Pancreas (tissue), 10 donors: ENCODE measurements at places on chromosomes 5 and 9.

DNA sequence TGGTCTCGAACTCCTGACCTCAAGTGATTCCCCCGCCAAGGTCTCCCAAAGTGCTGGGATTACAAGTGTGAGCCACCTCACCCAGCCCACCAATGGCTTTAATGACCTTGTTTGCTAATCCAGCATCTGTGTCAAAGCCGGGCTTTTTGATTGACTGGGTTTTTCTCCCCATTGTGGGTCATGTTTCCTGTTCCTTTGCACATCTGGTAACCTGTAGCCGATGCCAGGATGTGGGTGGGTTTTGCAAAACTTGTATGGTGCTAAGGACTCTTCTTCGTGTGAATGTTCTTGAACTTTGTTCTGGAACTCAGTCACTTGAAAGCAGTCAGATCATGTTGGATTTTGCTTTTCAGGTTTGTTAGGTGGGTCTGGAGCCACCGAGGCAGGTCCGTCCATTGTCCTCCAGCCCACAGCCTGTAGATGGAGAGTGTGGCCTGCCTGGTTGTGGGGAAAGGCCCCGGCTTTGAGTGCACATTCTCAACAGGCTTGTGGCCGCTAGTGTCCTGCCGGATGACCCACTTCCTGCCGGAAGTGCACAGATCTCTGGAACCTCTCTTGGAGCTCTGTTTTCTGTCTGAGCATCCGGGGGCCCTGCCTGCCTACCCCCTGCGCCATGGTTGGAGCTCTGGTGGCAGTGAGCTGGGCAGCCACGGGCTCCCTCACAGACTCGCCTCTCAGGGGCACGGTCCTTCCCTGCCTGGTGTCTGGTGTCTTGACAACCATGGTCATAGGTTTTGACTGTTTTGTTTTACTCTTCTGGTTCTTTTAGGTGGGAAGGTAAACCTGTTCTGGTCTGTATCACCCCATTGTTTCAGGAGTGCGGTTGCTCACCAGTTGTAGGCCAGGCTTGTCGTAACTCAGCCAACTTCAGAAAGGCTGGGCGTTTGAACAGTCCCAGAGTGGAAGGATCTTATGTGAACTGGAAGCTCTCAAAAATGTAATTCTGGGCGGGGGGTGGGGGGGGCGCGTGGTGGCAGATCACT lies 69.6 kb upstream of the CACNA1B start:
- DNase-seq, result no peak

GRCh38 chr9:129142138-129142935 lies 31.1 kb downstream of the PTPA start:
- no peak for DNase-seq

DNA sequence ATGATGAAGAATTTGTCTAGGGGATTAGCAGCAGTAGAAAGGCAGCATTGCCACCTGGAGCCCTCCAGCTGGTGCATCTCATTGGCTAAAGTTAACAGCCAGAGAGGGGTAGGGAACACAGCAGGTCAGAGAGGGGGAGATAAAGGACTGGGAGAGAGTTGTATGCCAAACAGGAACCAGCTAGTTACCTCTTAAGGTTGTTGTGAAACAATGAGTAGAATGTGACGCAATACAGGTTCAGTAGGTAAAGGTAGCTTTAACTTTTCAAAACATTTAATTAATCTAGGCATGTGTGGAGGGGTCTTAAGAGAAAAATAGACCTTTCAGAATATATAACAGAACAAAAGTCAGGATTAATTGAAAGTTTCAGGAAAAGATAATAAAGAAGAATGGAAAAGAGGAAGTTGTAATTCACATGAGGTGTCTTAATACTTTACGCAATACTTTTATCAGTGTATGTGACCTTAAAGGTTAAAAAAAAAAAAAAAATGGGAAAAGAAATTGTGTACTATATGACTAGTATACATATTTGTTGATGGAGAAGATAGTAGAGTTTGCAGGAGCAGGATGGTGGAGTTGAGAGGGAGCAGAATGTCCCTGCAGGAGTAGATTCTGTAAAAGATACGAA lies 14.3 kb downstream of the FBXO38 start:
- no peak for DNase-seq

GRCh38 chr5:116564756-116565490 lies 9.7 kb downstream of the SEMA6A start:
- no peak for DNase-seq

- DNase-seq, result no peak
Measured at GRCh38 chr5:6556089-6556801, 76.6 kb downstream of the NSUN2 start.

DNA sequence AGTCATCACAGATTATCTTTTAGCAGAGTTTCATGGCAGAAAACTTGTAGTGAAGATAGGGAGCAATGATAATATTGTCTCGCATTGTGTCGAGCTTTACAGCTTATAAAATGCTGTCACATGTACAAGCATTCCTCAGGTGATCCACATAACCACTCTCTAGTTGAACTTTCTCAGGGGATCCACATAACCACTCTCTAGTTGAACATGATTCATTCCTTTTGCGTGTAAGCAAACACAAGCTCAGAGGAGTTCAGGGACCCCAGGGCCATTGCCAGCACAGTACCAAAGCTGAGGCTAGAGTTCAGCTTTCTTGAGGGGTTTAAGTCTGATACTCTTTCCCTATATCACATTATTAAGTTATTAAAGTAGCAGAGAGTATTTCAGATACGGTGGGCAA lies 86.7 kb downstream of the CDH6 start:
- no peak for DNase-seq

- DNase-seq, result no peak
Measured at GRCh38 chr5:153745778-153746395, 255.4 kb downstream of the GRIA1 start.

DNA sequence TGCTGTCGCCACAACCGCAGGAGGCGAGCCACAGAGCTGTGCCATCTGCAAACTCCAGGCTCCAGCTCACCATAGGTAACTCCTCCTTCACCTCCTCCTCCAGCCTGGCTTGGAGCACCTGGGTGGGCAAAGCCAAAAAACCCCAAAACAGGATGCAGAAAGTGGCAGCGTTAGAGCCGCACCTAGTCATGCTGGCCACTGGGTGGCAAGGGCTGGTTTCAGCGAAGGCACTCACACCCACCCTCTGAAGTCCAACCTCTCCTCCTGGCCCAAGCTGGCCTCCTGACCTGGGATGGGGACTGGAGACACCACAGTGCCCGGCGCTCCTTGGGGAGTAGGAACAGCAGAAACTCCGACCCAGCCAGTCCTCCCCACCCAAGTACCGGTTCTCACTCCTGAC lies 28.7 kb upstream of the ZNF354B start:
- no peak for DNase-seq

GRCh38 chr5:6920628-6921256 lies 207.5 kb downstream of the TENT4A start:
- DNase-seq, result no peak

GRCh38 chr5:102048940-102049339 lies 247.1 kb downstream of the SLCO4C1 start:
- no peak for DNase-seq

DNA sequence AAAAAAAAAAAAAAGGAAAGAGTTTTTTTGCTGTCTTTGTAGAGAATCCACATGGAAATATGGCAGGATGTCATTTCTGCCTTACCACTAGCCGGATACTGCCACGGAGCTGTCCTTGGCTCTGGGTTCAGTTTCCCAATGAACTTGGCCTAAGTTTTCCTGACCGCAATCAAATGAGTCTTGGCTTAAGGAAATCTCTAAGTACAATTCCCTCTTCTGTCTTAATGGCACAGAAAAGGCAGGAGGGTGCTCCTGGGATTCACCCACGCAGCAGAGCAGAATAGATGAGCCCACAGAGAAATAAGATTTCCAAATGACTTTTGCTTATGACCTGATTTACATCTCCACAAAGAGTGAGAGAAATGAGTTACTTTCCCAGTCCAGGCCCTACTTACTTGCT lies 284.0 kb upstream of the VLDLR start:
- DNase-seq, result no peak

GRCh38 chr9:34254141-34254913 lies 74.7 kb downstream of the KIF24 start:
- peak; percentile 53 for DNase-seq
